ENCODE measurements at places on chromosomes 1 and 21.

- no peak for DNase-seq
Measured at GRCh38 chr1:53454019-53454418, 5.2 kb upstream of the DMRTB1 start.

DNA sequence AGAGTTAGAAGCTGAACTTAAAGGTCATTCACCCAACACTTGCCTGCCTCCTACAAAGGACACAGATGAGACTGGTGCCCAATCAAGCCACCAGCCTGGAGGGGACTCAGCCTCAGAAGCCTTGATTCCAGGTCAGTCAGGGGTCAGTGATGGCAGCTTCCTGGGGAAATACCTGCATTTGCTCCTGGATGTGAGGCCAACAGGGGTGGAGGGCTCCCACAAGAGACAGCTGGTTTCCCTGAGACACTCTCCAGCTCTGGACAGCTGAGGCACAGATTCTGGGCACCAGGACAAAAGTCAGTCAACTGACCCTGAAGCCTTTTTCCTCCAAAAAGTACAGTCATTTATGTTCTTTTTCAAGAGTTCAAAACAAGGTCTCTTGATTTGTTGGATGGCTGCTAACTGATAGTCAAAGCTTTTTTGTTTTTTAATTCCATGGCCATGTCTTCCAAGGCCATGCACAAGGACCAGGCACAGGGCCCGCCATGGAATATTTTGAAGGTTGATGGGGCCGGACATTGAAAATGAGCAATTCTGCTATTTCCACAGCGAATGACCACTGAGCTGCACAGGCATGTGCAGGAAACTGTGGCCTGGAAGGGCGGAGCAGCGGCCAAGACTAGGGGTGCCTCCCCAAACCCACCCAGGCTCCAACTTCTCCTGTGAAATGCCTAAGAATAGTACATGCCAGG is 1.8 kb downstream of the C2CD2 start:
- no peak for DNase-seq

DNA sequence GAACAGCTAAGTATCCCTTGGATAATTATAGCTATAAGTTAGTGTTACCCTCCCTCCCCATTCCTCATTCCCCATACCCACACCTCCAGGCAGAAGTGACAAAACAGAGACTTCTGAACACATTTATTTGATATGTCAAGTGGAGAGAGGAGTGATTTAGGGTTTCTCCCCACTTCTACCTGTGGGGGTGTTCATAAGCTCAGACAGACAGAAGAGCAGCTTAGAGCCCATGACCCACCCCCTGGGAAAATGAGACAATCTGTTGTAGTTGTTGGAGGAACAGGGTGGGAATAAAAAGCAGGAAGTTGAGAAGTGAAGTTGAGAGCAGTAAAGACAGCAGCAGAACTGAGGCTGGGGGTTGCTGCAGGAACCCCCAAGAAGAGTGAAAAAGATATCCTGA is 1.5 kb upstream of the LIX1L start:
- DNase-seq = no peak

- DNase-seq = peak; percentile 97
Measured at GRCh38 chr1:1615256-1616044, at the start of gene MIB2. Gene MIB2 (plus strand): TSS chr1:1615500. CDS start chr1:1623453, 7,953 bp downstream.
